ENCODE measurements at places on chromosomes 5 and 9.

GRCh38 chr5:135037519-135038204, 3.6 kb upstream of the PITX1 start:
- no peak for DNase-seq

DNA sequence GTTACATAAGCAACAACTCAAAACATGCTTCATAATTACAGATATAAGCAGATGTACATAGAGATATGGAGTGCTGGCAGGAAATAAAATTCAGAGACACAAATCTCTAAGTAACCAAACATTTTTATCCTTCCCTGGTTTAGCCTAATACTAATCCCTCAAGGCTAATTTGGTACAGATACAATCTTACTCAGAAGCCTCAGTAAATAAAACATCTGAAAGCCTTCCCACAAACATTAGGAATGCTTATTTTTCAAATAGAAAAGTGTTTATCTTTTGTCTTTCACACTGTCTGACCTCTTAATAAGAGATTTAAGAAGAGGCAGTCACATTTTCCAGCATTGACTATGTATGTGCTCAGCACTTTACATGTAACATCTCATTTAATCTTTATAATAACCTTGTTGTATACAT, 399.4 kb downstream of the ARRDC3 start:
- DNase-seq, result no peak

DNA sequence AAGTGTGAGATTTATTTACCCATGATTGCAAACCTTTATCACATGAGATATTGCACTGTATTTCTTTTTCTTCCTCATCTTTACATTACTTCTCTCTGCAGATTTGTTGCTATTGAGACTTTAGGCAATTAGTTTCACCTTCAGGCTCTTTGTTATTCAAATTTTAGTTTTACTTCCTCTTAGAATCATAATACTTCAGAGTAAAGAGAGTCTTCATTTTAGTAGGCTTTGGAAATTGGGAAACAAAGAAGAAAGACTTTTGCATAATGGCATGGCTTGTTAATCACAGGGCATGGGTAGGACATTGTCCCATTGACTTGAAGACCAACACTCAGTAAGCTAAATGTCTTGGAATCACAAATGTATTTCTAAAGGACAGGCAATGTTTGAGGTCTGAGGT, 1.2 kb upstream of the PCDHGA5 start:
- DNase-seq, result no peak

DNA sequence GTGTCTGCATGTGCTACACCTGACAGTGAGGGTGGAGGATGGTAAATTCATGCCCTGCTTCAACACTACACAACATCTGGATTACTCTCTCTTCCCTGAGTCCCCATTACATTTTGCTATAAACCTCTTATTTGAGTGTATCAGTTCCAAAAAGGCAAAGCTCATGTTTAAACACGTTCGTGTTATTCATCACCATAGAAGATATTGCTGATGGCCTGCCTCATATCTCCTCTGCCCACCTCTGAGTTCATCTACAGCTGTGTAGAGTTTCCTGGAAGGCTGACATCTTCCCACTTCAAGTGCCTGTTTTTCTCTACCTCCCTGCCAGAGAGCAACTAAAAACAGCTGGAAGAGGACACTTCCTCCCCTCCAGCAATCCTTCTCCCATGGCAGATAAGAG, 433.2 kb downstream of the ISL1 start:
- DNase-seq, result no peak

DNA sequence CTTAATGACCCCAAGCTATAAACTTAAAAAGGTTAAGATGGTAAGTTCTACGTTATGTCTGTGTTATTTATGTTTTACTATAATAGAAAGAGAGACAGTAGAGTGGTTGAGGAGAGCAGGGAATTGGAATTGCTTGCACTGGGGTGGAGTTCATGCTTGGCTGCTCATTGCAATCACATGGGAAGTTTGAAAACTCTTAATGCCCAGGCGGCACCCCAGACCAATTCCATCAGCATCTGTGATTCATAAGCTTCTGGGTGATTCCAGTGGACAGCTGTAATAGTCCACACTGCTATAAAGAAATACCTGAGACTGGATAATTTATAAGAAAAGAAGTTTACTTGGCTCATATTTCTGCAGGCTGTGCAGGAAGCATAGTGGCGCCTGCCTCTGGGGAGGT, 323.9 kb upstream of the MSX2 start:
- no peak for DNase-seq

DNA sequence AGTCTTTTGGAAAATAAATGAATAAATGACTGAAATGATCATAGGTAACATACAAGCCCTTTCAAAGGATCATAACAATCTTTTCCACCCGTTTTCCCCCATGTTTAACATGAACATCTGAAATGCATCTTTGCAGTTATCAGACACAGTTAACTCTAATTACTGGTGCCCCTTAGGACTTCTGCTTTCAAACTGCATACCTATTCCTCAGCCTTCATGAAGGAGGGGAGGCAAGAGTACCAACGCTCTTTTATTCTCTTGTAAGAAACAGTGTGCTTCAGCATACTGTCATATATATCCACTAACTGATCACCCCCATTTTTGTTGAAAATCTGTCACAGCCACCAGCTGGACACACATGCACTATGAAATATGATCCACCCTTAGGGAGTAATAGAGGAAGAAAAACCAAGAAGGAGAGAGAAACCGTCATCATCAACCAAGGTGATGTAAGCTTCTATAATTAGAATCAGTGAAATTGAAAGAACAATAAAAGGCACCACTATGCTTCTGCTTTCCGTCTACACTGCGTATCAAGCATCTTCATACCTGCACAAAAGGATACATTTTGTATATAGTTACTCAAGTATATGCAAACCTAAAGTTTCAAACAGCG, 98.7 kb downstream of the RAPGEF6 start:
- DNase-seq, result peak; percentile 16

DNA sequence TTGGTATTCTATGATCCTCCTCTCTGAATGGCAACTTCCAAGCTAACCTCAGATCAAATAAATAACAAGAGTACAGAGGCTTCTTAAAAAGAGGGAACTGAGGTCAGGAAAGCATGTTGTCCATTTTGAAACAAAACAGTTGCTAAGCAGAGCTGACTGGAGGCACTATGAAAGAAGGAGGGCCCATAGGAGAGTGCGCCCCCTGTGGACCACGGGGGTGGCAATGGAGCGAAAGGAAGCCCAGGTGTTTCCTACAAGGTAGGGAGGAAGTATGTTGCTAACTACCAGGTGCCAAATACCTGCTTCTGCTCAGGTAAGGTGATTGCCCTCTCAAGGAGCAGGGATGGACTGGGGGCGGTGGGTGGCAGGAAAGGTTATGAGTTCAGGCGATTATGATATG, 101.8 kb upstream of the MAST4 start:
- no peak for DNase-seq

DNA sequence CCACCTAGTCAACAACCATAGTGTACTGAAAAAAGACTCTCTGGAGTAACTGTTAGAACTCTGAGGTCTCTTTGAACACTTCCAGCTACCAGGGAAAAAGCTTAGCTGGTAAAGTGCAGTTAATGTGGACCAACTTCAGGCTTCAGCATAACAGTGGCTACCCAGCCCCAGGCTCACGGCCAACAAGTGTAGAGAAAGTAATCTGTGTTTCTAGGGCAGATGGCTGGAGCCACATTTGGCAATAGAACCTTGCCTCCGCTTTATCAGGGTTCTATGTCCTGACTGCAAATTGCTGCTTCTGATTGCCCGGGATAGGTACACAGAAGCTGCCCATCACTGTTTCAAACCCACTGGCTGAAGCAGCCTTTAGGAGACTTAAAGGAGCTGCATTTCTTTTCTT, 76.0 kb upstream of the SIMC1 start:
- no peak for DNase-seq

- peak; percentile 1 for DNase-seq
These were observed 15.9 kb downstream of the NINJ1 start for GRCh38 chr9:93117924-93118862.

- no peak for DNase-seq
These were observed 428.8 kb downstream of the CHSY3 start for GRCh38 chr5:130333089-130333488.

GRCh38 chr9:74645007-74645639, 148.0 kb downstream of the RORB start:
- no peak for DNase-seq

- no peak for DNase-seq
These were observed 44.8 kb downstream of the PJA2 start for GRCh38 chr5:109364977-109365376.

- no peak for DNase-seq
These were observed 624.4 kb upstream of the C9orf72 start for GRCh38 chr9:28197653-28198052.

DNA sequence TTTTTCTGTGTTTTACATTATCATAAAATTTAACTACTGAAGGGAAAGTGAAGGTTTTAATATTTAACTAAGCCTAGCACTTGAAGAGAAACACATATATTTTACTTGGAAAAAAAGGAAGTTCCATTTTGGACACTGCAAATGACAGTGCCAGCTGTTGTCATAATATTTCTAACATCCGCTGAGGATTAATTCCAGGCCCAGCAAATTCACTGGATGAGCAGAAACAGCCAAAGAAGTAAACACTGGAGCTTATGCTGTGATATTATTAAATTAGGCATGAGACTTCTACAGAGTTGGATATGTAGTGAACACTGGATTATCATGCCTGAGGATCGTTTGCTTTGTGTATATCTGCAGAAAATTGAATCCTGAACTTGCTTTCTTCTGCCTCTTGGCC, 67.6 kb downstream of the GHR start:
- no peak for DNase-seq

- no peak for DNase-seq
These were observed 53.3 kb downstream of the AOPEP start for GRCh38 chr9:94779693-94780290.

DNA sequence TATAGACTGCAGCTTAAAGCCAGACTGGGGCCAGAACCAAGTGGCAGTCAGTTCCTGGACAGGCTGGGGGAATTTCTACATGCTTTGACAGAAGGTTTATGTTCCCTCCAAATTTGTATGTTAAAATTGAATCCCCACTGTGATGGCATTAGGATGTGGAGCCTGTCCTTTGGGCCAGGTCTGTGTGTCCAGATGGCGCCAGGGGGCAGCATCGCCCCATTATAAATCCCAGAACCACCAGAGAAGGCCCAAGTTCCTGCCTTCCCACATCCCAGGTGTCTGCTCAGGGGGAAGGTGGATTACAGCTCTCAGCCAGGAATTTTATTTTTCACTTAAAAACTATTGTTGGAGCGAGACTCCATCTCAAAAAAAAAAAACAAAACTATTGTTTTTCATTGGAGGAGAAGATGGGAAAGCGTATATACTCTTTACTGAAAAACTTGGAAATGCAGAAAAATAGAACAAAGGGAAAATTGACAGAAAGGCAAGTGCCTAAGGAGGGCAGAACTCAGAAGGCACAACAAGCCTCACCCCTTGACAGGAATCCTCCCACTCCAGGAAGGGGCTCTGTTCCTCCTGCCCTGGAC, 5.0 kb downstream of the IL3 start:
- DNase-seq, result peak; percentile 25

GRCh38 chr5:59256331-59256730, 637.2 kb downstream of the PDE4D start:
- DNase-seq, result no peak

GRCh38 chr5:126763371-126763770, 13.6 kb upstream of the LMNB1 start:
- no peak for DNase-seq

DNA sequence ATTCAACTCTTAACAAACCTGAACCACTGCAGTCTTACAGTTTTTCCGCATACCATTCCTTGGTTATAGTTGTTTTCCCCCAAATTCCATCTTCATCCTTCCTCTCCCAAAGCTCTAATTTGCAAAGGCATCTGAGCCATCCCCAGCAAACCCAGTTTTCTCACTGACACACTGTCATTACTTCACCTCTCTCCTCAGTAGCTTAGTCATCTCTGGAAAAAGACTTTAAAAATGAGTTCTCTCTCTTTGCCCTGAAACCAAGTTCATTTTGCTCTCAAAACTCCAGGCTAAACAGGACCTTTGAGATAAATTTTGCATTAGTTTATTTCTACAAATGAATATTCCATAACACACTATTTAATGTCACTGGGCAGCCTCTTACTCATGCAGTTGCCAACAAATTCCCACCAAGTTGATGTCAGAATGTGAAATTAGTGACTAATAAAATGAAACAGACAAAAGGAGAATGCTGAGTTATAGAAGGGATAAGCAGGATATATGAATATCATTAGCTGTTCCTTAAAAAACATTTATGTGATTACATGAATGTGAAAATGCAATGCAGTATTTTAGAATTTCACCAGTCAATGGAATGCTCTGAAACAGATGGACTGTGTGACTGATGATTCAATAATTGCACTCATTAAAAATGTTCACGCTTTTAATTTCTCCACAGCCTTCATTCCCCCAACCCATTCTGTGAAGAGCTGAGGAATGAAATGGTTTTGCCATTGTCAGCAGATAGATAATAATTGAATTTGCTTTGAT, 107.4 kb upstream of the DMAC1 start:
- no peak for DNase-seq

DNA sequence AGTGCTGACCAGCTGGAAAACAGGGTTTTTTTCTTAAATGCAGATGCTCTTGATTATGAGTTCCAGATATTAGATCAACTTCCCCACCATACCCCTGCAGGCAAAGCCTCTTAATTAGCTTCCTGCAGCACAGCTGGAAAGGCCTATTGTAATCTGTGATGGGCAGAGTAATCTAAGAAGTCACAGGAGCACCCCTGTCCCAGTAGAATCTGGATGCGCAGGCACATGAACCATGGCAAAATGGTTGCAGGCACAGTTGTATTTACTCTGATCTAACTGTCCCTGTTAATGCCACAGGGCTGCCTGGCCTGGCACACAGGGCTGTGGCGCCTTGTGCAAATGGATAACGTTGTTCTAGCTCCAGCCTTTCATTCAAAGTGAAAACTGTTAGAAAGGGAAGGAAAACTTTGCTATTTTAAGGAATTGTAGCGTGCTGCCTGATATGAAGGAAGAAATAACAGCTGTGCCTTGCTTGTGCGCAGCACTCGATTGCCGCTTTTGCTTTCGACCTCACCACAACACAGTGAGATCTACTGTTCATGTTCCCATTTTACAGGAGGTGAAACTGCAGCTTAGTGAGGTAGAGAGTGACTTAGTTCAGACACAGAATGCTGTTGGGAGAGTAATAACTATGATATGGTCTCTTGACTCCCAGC, 2.3 kb downstream of the TGFBI start:
- DNase-seq, result no peak

- DNase-seq, result no peak
These were observed 29.7 kb downstream of the ZNF462 start for GRCh38 chr9:106892632-106893031.

DNA sequence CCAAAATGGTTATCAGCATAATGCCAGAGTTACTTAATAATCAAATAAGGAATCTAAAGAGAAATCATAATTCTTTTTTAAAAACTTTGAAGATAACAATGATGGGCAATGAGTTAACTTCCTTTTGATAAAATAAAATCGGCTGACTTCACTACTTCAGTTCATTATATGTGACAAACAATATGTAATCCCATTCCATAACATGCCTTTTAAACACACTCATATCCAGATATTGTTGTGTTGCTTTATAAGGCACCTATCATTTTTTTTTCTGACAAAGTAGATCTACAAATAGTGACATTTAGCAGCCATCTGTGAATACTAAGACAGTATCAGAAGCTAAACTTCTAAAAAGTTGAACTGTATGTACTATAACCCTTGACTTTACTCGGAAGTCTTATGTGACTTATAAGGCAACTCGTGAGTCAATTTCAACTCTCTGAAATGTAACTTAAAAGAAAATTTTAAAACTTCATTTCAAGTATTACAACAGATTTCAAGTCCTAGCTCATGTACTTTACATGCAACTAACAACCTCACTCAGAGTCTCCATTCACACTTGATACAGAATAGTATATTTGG, 7.5 kb downstream of the ADAMTS6 start:
- DNase-seq, result no peak

- DNase-seq, result peak; percentile 52
These were observed 84.0 kb downstream of the HSD17B3 start for GRCh38 chr9:96217754-96218693.
